ENCODE measurements at places on chromosomes 7 and 10. TPM values are rescaled to one million over a fixed set of nuclear protein-coding genes. Genes with fewer than 3 reads are reported as not detected.

Gene OPN1SW
- total RNA-seq: not detected

Gene SYCE1
- not detected for total RNA-seq

Gene CEP41
- total RNA-seq: 39.9 TPM

Gene MACROH2A2
- 13.2 TPM for total RNA-seq

Gene CHAT
- total RNA-seq: not detected

Gene PON3
- total RNA-seq: not detected

Gene FXYD4
- total RNA-seq: not detected

- H3K36me3 ChIP-seq: no peaks in the 10 kb centered on the region
- no peaks in the 10 kb centered on the region for H3K27me3 ChIP-seq
- H3K4me1 ChIP-seq: peaks cover 20% of the 10 kb centered on the region
- H3K4me3 ChIP-seq: no peak overlapping the region
- H3K27ac ChIP-seq: no peak overlapping the region
These were observed 86.6 kb downstream of the CUX1 start for GRCh38 chr7:101904019-101904418.

DNA sequence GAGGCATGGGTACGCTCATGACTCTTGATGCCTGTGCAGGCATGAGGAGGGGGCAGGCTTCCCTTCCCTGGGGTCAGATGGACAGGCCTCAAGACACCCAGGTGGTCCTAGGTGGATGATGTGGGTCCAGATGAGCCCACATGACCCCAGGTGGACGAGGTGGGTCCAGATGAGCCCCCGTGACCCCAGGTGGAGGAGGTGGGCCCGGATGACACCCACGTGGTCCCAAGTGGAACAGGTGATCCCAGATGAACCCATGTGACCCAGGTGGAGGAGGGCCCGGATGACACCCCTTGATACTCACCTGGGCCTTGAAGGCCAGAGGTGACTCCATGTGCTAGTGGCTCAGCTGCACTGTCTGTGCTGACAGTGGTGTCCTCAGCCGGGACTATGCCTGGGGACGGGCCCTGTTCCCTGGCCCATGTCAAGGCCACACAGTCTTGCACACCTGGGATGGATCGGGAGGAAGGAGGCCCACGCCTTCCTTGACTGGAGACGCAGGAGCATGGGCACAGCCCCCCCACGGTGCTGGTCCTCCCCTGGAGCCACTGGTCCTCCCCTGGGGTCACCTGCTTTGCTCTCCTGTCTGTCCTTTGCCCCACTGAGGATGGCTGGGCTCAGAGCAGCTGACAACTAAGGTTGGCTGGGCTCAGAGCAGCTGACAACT lies 3.2 kb downstream of the PRAP1 start:
- H3K27ac ChIP-seq: no peak overlapping the region
- H3K27me3 ChIP-seq: no peaks in the 10 kb centered on the region
- DNase-seq: no peak
- no peaks in the 10 kb centered on the region for H3K36me3 ChIP-seq
- H3K4me3 ChIP-seq: no peak overlapping the region

- H3K27ac ChIP-seq: no peak overlapping the region
- H3K27me3 ChIP-seq: no peaks in the 10 kb centered on the region
- no peak for DNase-seq
- no peak overlapping the region for H3K4me3 ChIP-seq
- H3K4me1 ChIP-seq: no peaks in the 10 kb centered on the region
These were observed 229.2 kb downstream of the ADARB2 start for GRCh38 chr10:1508096-1508495.

GRCh38 chr7:74176555-74176954 lies 2.4 kb downstream of the EIF4H start:
- no peak overlapping the region for H3K4me3 ChIP-seq
- no peak overlapping the region for H3K27ac ChIP-seq
- H3K27me3 ChIP-seq: no peaks in the 10 kb centered on the region
- peaks cover 5% of the 10 kb centered on the region for H3K4me1 ChIP-seq

DNA sequence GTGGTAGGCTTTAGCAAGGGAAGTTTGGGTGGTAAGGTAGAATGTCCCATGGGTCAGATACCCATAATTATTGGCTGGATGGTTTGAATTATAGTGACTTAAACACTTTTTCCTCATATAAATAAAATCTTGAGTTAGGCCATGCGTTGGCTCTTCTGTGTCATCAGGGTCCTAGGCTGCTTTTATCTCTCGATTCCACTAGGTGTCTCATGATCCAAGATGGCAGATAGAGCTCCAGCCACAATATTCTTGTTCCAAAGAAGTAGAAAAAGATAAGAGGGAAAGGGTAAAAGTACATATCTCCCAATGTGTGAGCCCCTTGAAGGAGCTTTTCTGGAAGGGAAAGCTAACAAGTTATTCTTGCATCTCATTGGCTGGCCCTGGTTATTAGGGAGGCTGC lies 144.7 kb downstream of the GRK5 start:
- H3K4me1 ChIP-seq: no peaks in the 10 kb centered on the region
- no peak overlapping the region for H3K4me3 ChIP-seq
- no peak for DNase-seq
- H3K27me3 ChIP-seq: no peaks in the 10 kb centered on the region

DNA sequence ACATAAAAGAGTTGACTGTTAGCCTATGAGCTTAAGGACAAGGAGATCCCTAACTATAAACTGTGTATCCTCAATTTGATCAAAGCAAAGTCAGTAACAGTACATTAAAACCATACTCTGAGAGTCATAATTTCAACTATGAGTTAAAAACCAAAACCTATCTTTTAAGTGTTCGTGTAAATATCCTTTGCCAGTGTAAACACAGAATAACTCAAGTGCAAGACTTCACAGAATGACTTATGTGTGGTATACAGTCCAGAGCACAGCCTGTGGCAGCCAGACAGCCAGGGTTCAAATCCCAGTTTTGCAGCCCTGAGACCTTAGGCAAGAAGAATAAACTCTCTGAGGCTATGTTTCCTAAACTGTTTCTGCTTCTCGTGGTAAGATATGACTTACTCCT lies 30.3 kb upstream of the NEBL start:
- no peak overlapping the region for H3K27ac ChIP-seq
- H3K4me3 ChIP-seq: no peak overlapping the region
- DNase-seq: no peak
- H3K4me1 ChIP-seq: no peaks in the 10 kb centered on the region
- H3K27me3 ChIP-seq: no peaks in the 10 kb centered on the region

DNA sequence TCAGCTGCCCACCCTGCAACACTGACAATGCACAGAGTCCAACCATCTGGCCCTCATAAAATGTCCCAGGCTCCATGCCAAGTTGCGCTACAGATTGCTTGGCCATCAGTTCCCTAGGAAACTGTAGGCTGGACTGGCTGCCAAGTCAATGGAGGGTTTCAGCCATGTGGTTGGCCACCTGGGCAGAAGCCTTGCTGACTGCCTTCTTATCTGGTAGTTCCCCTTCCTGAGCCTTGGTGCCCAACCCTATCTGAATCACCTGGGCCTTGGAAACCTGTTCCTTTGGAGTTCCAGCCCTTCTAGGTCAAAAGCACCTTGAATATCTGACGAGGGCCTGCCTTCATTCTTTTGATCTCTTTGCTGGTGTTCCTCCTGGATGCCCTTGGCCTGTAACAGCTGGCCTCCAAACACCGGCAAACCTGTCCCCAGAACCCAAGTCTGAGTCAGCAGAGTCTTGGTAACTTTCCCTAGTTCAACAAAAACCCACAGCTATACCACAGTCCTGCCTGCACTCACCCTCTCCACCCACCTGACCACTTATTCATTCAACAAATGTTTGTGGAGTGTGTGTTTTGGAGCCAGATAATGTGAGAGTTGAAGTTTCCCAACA lies 37.4 kb upstream of the KDM7A start:
- no peak for DNase-seq
- H3K27ac ChIP-seq: no peak overlapping the region
- no peaks in the 10 kb centered on the region for H3K4me1 ChIP-seq
- H3K36me3 ChIP-seq: no peaks in the 10 kb centered on the region
- no peak overlapping the region for H3K4me3 ChIP-seq

GRCh38 chr10:129233351-129234148 lies 233.5 kb upstream of the MGMT start:
- H3K4me3 ChIP-seq: no peak overlapping the region
- no peaks in the 10 kb centered on the region for H3K4me1 ChIP-seq
- no peaks in the 10 kb centered on the region for H3K36me3 ChIP-seq
- no peak for DNase-seq
- no peak overlapping the region for H3K27ac ChIP-seq
- no peaks in the 10 kb centered on the region for H3K27me3 ChIP-seq

- no peaks in the 10 kb centered on the region for H3K27me3 ChIP-seq
- H3K27ac ChIP-seq: no peak overlapping the region
- H3K36me3 ChIP-seq: peaks cover 24% of the 10 kb centered on the region
These were observed 18.8 kb downstream of the NUDT1 start for GRCh38 chr7:2260820-2261219.

- no peak for DNase-seq
- peaks cover 11% of the 10 kb centered on the region for H3K4me1 ChIP-seq
- no peak overlapping the region for H3K4me3 ChIP-seq
These were observed 8.2 kb upstream of the RHBDD2 start for GRCh38 chr7:75870557-75871161.

DNA sequence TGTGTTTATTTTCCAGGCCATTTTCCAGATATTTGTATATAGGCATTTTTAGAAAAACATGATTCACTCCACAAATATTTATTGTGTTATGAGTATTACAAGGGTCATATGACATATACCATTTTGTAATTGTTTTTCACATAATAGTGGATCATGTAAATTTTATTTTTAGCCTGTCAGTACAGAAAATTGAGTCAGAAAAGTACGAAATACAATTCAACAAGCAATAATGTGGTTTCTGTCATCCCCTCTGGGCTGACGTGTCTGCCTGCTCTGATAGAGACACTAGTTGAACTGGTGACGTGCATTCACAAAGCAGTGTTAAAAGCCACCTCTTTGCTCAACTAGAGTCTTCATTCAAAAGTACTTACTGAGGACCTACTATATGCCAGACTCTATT lies 97.9 kb upstream of the STEAP1B start:
- H3K27ac ChIP-seq: no peak overlapping the region
- H3K27me3 ChIP-seq: peaks cover 3% of the 10 kb centered on the region
- DNase-seq: no peak

GRCh38 chr10:128070161-128070560 lies 56.1 kb downstream of the MKI67 start:
- no peaks in the 10 kb centered on the region for H3K27me3 ChIP-seq
- no peak overlapping the region for H3K4me3 ChIP-seq
- peaks cover 7% of the 10 kb centered on the region for H3K4me1 ChIP-seq
- H3K36me3 ChIP-seq: no peaks in the 10 kb centered on the region
- no peak for DNase-seq
- H3K27ac ChIP-seq: no peak overlapping the region

GRCh38 chr7:139259142-139259541 lies 28.1 kb downstream of the UBN2 start:
- no peak for DNase-seq
- no peaks in the 10 kb centered on the region for H3K27me3 ChIP-seq
- no peak overlapping the region for H3K4me3 ChIP-seq

GRCh38 chr7:101231644-101232043 lies 6.0 kb downstream of the CLDN15 start:
- no peak for DNase-seq
- H3K27me3 ChIP-seq: no peaks in the 10 kb centered on the region
- no peak overlapping the region for H3K4me3 ChIP-seq
- no peaks in the 10 kb centered on the region for H3K4me1 ChIP-seq
- no peaks in the 10 kb centered on the region for H3K36me3 ChIP-seq
- no peak overlapping the region for H3K27ac ChIP-seq

GRCh38 chr7:106756071-106756470 lies 95.1 kb upstream of the CCDC71L start:
- no peaks in the 10 kb centered on the region for H3K4me1 ChIP-seq
- H3K27me3 ChIP-seq: no peaks in the 10 kb centered on the region
- no peak overlapping the region for H3K4me3 ChIP-seq
- no peak overlapping the region for H3K27ac ChIP-seq
- DNase-seq: no peak

GRCh38 chr10:83254698-83255097 lies 884.6 kb upstream of the GHITM start:
- no peaks in the 10 kb centered on the region for H3K4me1 ChIP-seq
- H3K4me3 ChIP-seq: no peak overlapping the region
